ENCODE measurements at places on chromosomes 6 and 20. TPM values are rescaled to one million over a fixed set of nuclear protein-coding genes. Genes with fewer than 3 reads are reported as not detected.

C6orf132 gene
- 0.75 TPM for total RNA-seq

ENPP1 gene
- total RNA-seq: 1.5 TPM

C20orf144 gene
- total RNA-seq: 0.15 TPM

GABRR1 gene
- total RNA-seq: not detected

MRAP2 gene
- 6.3 TPM for total RNA-seq

Measured in smooth muscle cell of the coronary artery (primary cell).